ENCODE measurements at places on chromosomes 7 and 10.

DNA sequence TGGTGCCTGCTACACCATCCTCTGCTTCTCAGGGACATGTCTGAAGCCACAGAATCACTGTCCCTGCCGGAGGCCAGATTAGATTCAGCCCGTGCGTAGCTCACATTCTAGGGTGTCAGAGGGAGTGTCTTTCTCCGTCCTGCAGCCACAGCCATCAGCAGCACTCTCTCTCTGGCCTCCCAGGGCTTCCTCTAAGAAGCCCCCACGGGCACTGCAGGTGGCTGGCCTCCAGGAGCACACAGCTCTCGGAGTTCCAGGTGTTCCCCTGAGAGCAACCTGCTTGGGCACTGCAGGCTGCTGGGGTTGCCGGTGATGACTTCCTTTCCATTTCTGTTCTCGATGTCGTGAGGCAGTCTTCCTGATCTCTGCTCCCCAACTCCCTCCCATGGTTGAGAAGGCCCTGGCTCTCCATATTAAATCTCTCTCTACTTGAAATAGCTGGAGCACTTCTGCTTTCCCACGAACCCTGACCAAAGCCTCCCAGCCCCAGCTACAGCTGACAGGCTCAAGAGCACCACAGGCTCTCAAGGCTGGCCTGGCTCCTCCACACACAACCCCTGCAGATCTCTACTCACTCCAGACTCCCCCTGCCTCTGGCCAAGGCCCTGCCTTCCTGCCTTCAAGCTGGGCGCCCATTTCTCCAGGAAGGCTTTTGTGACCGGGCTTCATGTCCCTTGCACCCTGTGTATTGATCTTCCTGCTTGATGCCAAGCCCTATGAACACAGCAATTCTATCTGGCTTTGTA is 49.0 kb upstream of the TMEM72 start:
- DNase-seq, result no peak

GRCh38 chr10:71025535-71025934 is 137.2 kb upstream of the PCBD1 start:
- DNase-seq, result no peak

GRCh38 chr10:775245-776075 is 86.0 kb upstream of the DIP2C start:
- no peak for DNase-seq

- DNase-seq, result no peak
Measured at GRCh38 chr7:108246227-108246837, 116.2 kb upstream of the LAMB4 start.

- DNase-seq, result no peak
Measured at GRCh38 chr10:93272884-93273675, 199.4 kb downstream of the CYP26A1 start.

- DNase-seq, result no peak
Measured at GRCh38 chr10:5894873-5895272, 4.8 kb downstream of the FBH1 start.

- no peak for DNase-seq
Measured at GRCh38 chr7:21902240-21902639, 43.5 kb downstream of the CDCA7L start.

DNA sequence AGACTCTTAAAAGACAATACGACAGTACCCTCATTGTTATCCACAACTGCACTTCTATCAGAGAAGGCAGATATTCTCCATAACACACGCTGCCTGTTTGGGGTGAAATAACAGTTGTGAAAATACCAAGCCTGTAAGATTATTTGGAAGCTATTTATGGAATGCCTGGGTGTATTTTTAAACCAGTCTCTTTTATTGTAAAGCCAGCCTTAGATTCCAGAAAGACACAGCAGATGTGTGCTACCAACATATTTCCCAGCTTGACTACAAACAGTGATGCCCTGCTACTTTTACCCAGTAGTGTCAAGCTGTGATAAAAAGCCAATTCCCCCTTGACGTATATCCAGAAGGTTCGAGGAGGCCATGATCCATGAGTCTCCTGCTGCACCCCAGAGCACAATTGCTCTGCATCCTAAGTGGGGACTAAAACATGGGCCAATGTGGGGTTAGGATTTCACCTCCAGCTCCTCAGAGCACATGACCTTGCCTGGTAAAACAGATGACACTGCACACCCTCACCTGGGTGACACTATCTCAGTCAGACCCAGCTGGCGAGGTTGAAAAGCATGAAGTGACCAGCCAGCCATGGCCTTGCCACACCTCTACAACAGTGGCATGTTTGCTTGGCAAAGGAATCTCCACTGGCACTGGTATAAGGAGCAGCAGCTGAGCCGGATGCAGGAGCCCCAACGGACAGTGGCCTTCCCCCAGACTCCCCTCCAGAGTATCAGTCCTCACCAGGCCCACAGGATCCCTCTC is 62.2 kb downstream of the GFRA1 start:
- no peak for DNase-seq

DNA sequence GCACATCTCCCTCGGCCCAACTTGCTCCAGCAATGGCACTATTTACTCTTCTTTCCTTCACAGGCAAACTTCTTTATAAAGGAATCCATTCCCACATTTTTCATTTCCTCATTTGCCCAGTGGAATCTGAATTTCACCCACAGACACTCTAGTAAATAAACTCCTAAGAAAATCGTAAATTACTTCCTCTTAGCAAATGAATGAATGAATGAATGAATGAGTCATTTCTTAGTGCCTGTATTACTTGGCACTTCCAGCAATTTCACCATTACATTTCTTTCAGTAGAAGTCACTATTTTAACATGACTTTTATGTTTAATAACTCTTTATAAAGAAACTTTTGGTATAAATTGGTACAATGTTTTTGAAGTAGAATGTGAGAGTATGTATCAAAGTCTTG is 55.7 kb downstream of the DDC start:
- DNase-seq, result no peak
